ENCODE measurements at places on chromosomes 16 and 17.
A peak's percentile ranks its signal among the peaks of the same experiment; 100 is the strongest.

GRCh38 chr17:76382803-76383545 lies 1.4 kb upstream of the SPHK1 start:
- DNase-seq, result peak; percentile 83

- DNase-seq, result no peak
Observed at GRCh38 chr17:77370586-77370985, 229.8 kb downstream of the SEC14L1 start.

DNA sequence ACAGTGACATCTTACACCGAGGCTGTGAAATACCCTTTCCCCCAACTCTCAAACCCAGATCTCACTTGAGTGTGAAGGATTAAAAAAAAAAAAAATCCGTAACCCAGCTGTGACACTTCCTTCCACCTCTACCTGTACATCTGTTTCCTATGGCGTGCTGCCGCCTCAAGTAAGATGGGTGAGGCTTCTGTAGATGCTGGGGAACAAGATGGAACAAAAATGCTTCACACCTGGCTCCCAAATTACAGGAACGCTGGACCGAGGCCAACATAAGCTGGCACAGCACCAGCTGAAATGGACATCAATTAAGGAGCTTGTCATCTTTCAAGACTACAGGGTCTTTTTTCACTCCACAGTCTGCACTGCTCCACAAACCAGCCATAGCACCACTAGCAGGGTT lies 95.9 kb downstream of the HIC1 start:
- no peak for DNase-seq

GRCh38 chr17:49003557-49004511 lies 6.6 kb downstream of the IGF2BP1 start:
- peak; percentile 63 for DNase-seq
